M059J (cell line): ENCODE measurements at places on chromosomes 3 and 15.

GRCh38 chr3:134754768-134755559 lies 40.1 kb upstream of the EPHB1 start:
- peak; percentile 46 for DNase-seq

DNA sequence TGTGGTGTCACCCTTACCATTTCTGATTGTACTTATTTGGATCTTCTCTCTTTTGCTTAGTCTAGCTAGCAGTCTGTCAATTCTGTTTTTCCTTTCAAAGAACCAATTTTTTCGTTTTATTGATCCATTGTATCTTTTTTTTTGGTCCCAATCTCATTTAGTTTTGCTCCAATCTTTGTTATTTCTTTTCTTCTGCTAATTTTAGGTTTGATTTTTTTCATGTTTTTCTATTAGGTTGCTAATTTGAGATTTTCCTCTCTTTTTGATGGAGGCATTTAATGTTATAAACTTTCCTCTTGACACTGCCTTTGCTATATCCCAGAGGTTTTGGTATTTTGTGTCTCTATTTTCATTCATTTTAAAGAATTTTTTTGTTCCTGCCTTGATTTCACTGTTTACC lies 16.9 kb upstream of the FAM98B start:
- no peak for DNase-seq

DNA sequence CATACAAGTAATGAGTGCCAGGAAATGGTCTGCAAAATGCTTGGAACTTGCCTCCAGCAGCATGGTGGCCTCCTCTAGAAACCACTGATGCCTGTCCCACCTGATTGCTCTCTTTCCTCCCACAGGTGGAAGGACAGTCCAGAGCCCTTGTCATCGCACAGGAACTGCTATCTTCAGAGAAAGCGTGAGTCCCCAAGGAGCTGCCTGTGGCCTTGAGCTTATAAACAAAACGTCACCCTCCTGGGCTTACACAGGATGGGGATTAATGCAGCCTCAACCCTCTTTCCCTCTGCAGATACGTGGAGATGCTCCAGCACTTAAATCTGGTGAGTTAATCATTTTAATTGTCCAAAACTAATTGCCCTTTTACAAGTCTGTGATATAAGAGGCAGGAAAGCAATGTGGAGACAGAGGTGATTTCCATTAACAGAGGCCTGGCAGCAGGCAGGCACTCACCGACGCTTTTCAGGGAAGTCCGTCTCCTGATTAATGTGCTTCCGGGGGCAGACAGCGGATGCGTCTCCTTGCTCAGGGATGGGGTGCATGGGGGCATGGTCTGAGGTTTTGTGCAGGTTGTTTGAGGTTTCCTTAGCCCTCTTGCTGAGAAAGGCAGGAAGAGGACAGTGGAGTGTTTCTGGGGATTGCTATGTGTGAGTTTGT lies 61.8 kb downstream of the FGD5 start:
- DNase-seq, result no peak

DNA sequence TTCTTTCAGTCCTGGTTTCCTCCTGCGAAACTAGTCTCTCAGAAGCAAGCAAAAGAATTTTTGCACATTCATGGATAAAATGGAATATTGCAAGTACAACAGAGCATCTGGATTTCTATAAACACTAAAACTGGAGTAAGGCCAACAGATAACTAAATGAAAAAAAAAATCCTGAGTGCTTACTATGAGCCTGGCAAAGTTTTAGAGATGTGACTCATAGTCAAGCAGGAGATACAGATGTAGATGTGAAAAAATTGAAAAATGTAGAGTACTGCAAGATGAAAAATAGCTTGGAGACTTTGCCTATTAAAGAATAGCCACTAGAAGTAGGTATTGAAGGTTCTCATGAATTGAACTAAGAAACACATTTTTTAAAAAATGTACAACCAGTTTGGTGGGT lies 397.4 kb downstream of the OTOL1 start:
- DNase-seq, result peak; percentile 36

DNA sequence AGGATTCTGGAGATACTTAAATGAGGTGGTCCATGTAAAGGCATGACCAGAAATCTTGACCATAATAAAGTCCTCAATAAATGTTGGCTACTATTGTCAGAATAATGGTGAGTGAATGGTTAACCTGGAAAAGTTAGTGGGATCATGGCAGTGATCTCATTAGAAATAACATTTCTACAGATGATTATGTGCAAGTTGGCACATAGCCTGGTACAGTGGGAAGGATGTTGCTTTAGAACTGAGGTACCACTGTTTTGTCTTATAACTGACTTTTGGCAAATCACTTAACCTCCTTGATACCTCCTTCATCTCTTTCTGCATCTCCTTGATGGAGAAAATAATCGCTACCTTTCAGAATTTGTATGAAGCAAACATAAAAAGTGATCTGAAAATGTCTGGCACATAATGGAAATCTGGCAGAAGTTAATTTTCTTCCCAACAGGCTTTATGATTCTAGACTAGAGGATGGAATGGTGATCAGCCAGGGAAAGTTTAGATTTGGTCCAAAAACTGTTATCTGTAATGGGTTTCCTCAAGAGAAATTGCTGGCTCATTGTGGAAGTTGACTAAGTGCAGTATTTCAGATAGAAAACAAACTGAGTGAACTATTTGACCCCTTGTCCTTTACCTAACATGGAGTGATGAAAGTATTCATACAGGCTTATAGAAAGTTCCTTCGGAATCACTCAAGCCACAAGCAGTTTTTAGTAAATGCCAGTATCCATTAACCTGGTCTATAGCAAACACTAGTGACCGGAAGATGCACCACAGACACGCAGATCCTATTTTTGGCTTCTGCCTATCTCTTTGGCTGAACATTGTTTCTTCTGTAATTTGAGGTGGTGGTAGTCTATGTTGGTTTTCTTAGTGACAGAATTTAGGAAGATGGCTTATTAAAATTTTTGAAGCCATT lies 449.6 kb upstream of the TGFBR2 start:
- DNase-seq, result no peak

DNA sequence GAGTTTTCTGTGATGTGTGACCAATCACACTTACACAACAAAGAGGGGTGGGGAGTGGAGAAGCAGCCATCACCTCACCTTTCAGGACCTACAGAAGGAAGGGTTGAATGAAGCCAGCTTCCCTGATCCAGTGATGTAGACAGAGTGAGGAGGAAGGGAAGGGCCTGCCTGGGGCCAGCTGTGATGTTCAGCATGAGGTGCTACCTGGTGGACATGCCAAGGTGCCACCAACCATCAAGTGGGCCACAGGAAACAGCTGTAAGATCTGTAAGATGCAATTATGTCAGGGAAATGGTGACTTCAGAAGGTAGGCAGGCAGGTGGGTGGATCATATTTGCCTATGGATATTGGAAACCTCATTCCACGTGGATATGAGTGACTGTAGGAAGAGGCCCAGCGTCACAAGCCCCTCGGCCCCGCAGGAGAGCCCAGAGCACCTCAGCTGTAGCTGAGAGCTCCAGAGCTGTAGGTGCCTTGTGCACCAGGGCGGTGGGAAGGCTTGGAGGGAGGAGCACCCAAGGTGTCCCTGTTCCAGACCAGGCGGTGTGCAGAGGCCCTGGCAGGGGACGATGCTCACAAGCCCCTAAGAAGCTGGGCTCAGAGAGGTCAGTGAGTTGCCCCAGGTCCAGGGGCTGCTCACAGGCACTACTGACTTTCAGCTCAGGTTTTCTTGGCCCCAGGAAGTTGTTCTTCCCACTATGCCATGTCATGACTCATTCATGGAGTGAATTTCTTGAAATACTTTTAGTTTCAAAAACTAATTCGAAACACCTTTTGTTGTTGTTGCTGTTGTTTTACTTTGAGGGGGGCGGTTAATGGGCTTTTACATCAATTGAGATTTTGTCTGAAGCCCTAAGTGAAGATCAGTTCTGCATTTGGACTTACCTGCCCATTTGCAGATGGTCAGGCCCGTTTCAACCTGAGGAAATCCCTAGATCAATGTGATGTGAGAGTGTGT lies 94.2 kb upstream of the ALDH1A3 start:
- DNase-seq, result peak; percentile 21

GRCh38 chr3:46671541-46672348 lies 21.7 kb downstream of the ALS2CL start:
- no peak for DNase-seq

DNA sequence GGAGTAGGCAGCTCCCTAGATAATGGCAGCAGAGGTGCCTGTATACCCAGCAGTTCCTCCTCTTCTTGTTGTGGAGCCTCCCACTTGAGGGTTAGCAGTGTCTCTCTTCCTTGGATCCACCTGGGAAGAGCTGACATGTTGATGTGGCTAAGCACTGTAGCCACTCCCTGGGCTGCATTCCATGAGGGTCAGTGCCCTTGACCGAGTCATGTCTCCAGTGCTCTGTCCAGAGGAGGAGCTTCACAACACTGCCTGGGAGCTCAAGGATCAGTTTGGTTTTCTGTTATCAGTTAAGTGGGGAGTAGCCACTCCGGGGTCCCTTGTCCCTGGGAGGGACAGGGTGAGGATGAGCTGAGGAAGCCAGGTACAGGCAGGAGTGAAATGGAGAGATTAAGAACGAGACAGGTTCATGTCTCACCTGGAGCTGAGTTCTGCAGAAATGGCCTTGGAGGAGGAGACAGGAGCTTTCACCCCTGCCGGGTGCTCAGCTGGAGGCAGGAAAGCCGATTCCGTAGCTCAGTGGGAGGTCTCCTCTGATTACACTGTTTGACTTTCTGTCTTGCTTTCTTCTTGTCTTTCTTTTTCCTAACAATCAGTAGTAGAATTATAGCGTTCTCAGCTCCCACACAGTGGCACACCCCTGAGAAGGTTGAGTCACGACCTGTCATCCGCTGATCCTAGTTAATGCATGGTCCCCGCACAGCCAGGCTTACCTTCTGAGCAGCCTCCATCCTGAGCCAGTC lies 57.9 kb upstream of the SEC22A start:
- DNase-seq, result peak; percentile 64
